GOT3 (cell line): ENCODE measurements at places on chromosomes 1 and 21.

GRCh38 chr1:3403388-3404231 is 50.9 kb upstream of the ARHGEF16 start:
- DNase-seq, result no peak

DNA sequence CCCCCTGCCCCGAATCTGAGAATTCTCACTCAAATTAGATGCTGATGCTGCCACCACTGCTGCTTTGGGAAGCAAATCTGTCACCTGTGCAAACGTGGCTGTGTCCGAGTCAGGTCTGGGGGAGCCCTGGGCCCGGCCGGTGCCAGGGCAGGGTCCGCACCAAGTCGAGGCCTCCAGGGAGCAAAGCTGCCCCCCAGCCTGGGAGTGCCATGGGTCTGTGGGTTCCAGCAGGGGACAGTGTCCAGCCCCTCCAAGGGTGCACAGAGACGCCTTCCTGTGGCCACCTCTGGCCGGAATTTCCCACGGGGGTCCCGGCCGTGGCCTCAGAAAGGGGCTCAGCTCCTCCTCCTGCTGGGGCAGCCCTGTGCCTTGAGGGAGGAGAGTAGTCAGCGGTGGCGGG is 27.7 kb upstream of the TTLL10 start:
- no peak for DNase-seq

DNA sequence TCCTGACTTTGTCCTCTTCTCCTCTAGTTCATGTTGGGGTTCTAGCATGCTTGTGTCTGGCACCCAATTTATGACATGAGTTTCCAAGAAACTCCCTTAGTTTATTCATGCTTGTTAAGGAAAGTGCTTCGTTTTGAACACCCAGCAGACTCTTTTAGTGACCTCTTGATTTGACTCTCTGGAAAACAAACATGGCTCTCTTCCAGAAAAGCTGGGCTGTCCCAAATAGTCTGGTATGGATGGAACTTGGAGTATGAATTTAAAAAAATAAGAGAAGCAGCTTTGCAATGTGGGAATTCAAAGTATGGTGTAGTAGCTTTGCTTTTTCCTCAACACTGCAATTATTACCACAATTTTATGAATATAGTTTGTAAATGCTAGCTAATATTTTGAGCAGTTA is 143.4 kb upstream of the C8B start:
- no peak for DNase-seq

- no peak for DNase-seq
Observed at GRCh38 chr1:100469578-100469977, 68.4 kb upstream of the GPR88 start.

GRCh38 chr1:168568346-168568745 is 8.1 kb upstream of the XCL1 start:
- DNase-seq, result no peak

DNA sequence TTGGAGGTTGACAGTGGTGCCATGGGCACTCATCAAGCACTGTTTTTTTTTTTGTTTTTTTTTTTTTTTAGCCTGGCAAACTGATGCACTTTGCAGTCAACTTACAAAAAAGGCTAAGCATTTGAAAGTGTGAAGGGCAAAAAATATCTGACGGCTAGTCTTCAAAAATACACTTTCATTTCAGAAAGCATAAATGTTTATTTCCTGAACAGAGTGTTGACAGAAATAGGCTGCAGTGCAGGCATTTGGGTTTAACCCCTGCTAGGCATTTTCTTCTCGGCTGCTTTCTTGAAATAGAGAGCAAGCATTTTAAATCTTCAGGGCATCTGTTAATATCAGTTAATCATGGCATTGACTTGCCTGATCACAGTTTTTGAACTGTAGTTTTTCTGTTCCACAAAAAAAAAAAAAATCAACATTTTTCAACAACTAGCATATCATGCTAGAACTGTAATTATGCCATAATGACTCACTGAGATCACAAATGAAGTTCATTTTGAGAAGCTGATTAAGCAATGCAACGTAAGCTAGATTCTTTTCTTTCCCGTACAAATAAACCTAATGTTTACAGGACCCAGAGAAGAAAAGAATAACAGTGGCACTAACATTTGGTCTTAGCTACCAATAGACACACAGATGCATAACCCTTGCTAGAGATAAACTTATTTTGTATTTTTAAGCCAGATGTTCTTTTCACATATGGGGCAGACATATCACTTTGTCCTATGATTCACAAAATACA is 100.4 kb upstream of the USH2A start:
- DNase-seq, result no peak

- DNase-seq, result no peak
Observed at GRCh38 chr1:68819190-68819829, 322.4 kb upstream of the DEPDC1 start.

- DNase-seq, result no peak
Observed at GRCh38 chr1:2378956-2379732, 12.2 kb downstream of the MORN1 start.

DNA sequence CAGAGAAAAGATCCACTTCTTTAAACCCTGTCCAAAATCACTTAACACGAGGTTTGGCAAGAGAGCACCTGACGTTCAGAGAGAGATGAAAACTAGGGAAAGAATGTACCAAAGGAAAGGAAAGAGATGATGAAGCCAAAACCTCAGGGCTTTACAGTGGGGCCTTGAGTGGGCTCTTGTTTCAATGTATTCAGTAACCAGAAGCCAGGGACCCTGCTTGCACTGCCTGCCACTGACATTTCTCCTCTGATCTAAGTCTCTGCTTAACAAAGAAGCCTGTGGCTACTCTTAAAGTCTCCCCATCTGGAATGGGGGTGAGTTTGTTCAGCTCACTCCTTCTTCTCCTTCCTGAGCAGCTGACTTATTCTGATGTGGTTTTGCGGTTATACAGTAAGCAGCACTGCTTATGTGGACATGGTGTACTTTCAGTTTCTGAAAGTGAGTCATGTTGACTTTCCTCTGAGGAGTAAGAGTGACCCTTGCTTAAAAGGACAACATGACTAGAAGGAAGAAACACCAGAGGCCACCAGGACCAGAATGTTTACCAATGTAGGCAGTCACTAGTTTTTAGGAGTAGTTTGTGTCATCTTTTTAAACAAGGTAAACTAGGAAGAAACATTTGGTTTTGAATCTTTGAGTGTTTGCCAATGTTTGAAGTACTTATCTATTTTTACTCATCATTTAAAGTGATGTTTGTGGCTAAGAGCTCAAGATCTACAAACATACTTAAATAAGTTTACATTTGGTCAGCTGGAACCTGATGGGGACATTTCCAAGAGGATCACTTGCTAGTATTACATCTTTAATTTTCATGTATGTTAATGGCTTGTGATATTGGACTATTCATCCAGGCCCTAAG is 87.4 kb downstream of the FASLG start:
- DNase-seq, result peak; percentile 89

DNA sequence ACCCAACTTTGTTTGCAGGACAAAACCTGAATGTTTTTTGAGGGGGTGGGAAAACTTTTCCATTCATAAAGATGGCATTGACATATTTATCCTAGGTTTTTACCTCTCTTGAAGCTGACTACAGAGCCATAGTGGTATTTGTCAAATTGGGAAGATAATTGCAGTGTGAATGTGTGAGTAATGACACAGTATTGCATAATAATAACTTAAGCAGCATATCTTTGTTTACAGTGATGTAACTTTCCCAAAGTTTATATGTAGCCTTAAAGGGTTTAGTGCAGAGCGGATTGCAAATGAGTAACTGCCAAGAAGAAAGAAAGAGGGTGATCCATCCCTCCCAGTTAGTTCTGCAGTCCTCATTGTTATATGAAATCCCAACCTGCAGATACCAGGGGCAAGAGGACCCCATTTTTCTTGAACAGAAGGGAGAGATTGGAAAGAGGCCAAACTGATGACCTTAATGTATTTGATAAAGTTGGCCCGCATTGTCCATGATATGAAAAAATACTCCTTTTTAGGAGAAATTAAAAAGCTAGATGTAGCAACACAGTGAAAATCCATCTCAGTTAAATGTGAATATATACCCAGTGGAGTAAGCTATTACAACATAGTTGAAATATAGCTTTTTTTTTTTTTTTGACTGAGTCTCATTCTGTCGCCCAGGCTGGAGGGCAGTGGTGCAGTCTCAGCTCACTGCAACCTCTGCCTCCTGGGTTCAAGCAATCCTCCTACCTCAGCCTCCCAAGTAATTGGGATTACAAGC is 23.7 kb upstream of the NFIA start:
- DNase-seq, result no peak

DNA sequence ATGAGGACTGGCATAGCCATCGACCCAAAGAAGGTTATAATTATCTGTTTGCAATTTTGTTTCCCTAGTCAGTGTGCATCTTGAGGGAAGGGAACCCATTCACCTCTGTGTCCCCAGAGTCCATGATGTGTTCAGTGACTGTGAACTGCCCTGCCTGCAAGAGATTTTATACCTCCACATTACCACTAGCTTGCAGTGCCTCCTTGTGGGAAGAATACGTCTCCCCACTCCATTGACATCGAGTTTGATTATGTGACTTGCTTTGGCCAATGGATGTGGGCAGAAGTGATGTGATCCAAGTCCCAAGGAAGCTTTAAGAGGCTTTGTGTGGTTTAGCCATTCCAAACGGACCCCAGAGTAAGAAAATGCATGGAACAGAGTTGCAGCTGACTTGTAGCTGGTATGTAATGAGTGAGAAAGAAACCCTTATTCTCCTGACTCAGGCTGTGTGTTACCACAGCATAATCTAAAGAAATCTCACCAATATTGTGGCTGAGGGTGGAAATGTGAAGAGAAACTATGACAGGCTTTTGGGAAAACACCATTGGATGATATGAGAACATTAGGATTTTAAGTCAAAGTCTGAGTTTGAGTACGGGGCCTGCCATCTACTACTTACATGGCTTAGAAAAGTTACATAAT is 47.8 kb upstream of the NRDC start:
- no peak for DNase-seq

DNA sequence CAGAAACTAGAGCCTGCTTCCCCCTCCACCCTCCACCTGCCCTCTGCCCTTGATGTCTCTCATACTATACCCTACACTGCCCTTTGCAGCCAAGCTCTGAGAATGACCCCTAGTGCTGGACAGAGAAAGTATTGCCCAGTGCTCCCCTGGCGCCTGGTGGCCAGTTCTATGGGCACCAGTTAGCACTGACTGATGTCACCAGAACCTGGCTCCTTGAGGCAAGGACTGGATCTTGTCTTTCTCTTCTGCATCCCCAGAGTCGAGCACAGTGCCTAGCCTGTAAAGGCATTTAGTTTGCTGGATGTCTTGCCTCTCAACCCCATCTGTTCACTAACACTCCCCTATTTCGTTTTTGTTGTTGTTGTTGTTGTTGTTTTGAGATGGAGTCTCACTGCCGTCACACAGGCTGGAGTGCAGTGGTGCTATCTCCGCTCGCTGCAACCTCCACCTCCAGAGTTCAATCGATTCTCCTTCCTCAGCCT is 5.9 kb downstream of the PHLDA3 start:
- no peak for DNase-seq

DNA sequence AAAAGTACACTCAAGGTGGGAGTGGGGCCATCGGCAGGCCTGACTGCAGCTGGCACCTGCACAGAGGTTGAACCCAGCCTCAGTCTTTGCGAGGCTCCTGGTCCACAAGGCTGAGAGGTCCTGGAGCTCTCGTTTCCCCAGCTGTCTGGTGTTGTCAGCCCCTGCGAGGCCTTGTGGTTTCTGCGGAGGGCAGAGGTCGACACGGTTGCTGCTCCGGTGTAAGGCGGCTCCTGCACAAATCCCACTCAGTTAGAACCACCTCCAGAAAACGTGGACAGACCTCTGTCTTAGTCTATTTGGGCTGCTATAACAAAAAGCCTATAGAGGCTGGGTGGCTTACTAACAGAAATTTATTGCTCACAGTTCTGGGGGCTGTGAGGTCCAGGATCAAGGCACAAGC is 5.8 kb downstream of the KIAA1614 start:
- no peak for DNase-seq

GRCh38 chr1:81873946-81874345 is 73.2 kb downstream of the ADGRL2 start:
- no peak for DNase-seq

DNA sequence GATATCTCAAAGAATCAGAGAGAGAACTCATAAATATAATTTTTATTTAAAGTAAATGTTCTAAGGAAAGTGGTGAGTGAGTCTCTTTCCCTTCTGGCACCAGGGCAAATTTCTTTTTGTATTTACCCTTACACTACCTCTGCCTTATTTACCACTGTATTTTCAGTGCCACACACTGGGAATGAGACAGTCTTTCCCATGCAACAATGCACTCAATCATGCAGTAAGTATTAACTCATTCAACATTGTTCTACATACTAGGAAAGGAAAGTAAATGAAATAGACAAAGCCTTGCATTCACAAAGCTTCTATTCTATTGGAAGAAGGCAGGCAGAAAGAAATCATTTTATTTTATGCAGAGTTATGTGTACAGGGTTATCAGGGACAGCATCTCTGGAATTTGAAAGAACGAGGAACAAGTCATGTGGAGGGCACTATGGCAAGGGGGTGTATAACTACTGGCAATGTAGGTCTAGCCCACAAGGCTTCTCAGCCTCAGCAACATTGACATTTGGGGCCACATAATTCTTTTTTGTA is 129.8 kb upstream of the PRDX6 start:
- no peak for DNase-seq

- DNase-seq, result no peak
Observed at GRCh38 chr1:109923131-109923945, 12.7 kb downstream of the CSF1 start.

DNA sequence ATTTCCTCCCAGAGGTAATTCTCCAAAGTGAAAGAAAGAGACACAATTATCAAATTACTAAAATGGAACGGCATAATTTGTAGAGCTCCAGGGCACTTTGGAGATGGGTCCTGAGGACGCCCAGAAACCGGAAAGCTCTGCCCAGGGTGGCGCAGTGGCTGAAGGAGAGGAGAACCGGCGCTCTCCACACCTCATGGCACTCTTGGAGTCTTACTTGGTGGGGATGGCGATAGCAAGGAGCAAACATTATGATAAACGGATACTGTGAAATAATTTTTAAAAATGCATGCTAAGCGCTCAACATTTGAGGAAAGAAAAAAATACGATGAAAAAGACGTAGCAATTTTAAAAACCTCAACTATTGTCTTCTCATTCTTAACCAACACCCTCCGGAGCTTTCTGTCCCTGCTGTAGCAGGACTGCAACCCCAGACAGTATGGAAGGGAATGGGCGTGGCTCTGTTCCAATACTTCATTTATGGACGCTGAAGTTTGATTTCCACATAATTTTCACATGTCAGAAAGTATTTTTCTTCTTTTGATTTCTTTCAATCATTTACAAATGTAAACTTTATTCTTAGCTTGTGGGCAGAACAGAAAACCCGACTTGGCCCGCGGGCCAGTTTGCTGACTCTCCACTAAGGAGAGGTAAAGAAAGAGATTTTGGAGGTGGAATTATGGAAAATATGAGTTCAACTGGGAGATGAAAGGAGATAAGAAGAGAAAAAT is 1.1 kb downstream of the S100A11 start:
- DNase-seq, result no peak
